ENCODE measurements at places on chromosomes 5 and 9.

DNA sequence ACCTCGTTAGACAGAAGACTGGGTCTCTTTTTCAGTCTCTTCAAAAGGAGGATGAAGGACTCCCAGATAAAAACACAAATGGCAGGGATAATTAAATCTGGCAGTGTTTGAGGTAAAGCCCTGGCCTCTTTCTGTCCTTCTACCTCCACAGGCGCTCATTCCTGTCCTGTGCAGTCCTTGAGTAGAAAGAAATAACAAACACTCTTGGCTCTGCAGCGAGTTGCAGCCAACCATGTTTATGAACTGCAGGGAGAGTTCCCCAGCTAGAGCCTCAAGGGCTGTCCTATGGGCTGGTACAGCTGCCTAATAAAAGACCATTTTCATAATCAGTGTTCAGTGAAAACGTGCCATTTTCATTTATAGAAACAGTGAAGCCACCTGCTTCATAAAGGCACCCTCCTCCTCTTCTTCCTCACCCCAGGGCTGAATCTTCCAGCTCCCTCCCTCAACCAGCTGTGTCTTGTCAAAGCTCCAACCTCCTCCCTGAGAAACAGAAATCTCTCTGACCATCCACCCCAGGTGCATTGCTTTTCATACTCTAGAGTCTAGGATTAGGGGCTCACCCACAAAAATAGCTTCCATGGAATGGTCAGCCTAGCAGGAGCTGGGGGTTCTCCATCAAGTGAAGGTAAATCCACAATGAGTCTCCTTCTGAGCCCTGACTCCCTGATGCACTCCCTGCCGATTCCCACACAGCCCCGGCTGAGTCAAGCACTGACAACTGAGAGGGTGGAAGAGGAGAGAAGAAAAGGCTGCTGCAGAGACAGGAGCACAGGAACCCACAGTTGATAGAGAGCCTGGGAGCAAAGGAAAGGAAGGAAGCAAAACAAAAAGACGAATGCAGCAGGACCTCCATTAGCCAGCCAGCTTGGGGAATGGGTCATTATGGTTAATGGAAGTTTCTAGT lies 150.7 kb downstream of the CMYA5 start:
- no peak for DNase-seq

DNA sequence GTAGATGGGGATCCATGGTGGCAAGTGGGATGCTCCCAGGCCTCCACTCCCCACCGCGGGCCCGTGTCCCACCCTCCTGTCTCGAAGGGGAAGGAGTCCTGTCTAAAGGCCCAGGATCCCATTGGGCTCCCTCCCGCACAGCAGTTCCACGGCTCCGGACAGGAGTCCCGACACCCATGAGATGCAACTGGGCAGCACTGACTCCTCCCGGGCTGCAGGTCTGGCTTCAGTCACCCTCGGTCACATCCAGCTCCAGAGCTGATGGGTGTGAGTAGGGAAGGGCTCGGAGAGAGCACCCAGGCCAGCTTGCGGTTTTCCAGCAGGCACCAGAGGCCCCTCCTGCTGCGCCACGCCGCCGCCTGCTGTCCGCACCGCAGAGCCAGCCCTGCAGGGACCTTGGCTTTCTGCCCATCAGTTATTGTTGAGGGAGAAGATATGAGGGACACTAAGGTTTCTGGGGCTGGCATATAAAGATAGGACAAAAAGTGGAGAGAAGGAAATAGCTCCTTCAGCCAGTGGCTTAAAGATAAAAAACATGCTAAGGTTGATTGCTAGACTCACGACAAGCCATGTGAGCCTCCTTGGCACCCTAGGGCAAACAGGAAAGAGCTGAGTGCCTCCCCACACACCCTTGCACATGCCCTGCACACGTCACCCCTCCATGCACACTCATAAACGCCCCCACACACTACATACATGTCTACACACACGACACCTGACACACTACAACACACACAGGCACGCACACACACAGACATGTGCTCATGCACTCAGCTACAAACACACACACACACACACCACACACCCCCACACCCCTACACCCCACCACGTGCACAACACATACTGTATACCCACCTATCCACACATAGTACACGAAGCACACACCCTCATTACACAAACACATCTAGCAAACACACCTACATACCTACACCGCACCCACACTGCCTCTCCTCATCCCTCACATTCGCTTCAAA lies 79.0 kb downstream of the AK8 start:
- peak; percentile 99 for DNase-seq

- DNase-seq, result no peak
Measured at GRCh38 chr5:20023686-20024180, 35.7 kb upstream of the CDH18 start.

DNA sequence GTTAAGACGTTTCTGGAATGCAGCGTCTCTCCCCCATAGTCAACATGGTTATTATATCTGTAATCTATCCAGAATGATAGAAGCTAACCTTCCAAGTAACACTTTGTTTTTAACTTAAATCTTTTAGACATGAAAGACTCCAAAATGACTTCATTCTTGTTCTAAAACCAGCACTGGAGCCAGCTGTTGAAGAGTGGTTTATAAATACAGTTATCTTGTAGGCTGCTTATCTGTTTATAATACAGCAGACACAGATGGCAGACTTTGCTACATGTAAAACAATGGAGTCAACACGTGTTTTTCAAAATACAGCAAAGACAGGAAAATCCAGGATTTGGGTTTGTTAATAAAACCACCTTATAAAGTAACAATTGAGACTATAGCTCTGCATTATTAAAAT lies 48.8 kb upstream of the RETREG1 start:
- DNase-seq, result no peak

DNA sequence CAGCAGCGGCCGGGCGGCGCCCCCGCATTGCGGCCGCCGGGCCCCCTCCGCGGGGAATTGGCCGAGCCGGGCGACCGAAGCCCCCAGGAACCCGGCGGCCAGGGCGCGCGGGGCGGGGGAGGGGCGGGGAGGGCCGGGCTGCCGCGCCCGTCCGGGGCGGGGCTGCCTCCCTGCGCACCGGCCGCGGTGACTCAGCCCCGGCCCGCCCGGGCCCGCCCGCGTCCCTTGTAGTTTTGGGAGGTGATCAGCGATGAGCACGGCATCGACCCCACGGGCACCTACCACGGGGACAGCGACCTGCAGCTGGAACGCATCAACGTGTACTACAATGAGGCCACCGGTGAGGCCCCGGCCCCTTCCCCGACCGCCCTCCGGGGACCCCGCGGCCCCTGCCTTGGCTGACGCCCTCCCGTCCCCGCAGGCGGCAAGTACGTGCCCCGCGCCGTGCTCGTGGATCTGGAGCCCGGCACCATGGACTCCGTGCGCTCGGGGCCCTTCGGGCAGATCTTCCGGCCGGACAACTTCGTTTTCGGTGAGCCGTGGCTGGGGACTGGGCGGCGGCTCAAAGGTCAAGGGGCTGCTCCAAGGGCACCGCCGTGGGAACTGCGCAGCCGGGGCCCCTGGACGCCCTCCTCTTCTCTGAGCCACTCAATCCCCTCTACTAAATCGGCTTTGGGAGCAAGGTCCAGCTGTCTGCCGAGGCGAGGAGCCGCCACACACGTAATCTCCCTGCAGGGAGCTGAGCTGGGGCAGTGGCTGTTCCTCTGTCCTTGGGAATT lies 592 bp downstream of the TUBB4B start:
- peak; percentile 78 for DNase-seq

DNA sequence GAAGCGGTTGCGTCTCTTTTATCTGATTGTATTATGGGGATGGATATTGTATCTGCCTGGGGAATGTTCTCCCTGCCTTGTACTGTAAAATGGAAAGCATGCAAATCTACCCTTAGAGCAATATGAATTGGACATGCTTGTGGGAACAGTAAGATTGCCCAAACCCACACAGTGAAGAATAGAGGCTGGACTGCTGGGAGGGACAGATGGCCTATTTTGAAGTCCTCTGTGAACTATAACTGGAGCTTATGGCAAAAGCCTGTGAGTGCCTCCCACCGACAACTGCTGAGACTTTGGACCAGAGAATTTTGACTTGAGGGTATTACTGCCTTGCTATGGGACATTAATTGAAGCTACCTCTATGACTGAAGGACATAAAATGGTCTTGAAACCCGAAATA lies 168.9 kb downstream of the ERCC6L2 start:
- no peak for DNase-seq

GRCh38 chr9:121661328-121661727 lies 9.9 kb downstream of the DAB2IP start:
- DNase-seq, result no peak

DNA sequence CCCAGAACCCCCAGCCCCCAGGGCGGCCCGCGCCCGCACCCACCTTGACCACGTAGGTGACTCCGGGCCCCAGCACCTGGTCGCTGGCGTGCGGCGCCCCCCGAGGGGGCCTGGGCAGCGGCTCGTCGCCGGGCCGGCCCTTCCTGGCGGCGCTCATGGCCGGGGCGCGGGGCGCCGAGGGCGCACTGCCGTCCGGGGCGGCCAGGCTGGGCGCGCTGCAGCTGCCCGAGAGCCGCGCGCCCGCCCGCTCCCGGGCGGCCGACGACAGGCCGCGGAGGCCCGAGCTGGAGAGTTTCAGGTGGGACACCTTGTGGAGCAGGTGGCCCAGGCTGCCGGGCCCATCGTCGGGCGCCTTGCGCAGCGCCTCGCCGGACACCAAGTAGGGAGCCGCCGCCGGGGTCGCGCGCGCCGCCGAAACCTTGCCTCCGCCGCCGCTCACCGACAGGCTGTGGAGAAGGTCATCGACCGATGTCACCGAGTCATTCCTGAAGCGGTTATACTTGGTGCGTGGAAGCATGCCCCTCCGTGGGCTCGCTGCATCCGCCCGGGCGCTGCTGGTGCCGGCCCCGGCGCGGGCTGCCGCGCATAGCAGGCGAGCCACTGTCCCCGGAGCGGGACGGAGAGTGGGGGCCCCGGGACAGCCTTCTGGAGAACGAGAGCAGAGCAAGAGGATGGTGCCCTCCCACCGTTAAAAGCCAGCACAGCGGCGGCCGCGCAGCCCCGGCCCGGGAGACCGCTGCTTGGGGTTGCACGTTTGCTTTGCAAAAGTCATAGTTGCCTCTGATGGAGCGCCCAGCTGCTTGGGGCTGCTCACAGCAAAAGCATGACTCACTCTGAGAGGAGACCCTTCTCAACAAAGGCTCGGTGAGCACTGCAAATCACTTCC lies at the start of gene SHC3:
TSS of gene SHC3 (minus strand) at position 875 of the 886 bp plus-strand sequence. CDS start at position 517, 358 bp downstream.
- no peak for DNase-seq

GRCh38 chr5:91146905-91147600 lies 236.1 kb downstream of the ARRDC3 start:
- peak; percentile 35 for DNase-seq

GRCh38 chr5:146450002-146450401 lies 2.9 kb downstream of the TCERG1 start:
- DNase-seq, result no peak

GRCh38 chr5:17878541-17878940 lies 244.3 kb downstream of the TAF11L14 start:
- no peak for DNase-seq

DNA sequence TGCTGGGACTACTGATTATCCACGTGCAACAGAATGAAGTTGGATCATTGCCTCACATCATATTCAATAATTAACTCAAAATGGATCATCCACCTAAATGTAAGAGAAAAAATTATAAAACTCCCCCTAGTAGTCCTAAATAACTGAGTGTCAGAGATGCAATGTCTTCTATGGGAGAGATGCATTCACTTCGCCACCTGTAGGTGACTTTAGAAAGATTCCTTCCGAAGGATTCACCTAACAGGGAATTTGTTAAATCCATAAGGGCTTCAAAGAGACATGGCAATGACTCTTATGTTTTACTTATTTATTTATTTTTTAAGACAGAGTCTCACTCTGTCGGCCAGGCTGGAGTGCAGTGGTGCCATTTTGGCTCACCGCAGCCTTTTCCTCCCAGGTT lies 526.0 kb downstream of the MTRR start:
- DNase-seq, result peak; percentile 1

DNA sequence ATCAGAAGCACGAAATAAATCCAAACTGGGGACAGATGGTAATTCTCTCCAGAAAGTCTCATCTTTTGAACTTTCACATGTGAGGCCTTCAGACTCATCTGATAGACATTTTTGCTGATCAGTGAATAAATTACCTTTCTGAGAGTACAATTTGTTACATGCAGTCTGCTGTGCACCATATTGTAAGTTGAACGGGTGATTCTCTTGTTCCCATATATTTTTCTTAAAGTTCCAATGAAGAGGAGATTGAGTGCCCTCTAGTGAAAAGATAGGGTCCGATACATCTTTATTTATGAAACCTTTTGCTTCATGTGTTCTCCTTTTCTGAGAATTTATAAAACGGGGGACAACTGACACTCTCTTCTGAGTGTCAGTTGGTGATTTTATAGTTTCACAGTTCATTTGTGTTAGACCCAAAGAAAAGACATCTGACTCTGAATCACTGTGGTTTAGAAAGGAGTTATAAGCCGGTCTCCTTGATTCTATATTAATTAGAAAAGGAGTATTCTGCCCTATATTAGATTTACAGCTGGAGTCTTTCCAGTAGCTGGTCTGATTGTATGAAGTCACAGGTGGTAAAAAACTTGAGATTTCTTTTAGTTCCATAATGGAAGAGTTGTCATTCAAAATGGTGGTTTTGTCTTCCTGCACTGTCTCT lies 30.4 kb downstream of the GNG10 start:
- DNase-seq, result peak; percentile 78

DNA sequence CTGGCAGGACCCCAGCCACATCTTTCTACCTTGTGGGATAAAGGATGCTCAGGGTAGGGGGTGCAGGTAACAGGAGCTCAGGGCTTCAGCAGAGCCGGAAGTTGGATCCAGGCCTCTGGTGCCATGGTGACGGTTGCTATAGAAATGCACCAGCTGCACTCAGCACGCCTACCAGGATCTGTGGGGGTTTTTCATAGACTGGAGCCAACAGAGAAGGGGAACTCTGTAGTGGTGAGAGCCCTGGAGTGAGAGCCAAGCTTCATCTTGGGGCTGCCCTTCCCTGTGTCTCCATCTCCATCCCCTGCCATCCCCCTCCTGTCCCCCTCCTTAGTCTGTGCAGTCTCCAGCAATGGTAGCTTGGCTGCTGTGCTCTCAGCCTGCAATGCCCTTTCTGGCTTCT lies 27.5 kb upstream of the BOD1 start:
- DNase-seq, result no peak

GRCh38 chr5:137758715-137759306 lies 4.6 kb upstream of the HNRNPA0 start:
- DNase-seq, result no peak

- no peak for DNase-seq
Measured at GRCh38 chr5:148978370-148979082, 84.3 kb downstream of the SH3TC2 start.

Data from hematopoietic multipotent progenitor cell treated with erythropoietin and hydrocortisone succinate and interleukin-3 and kit ligand, for 4 days (in vitro differentiated cells).